ENCODE measurements at places on chromosomes 1 and 21.

GRCh38 chr1:11845641-11846335 lies 1.8 kb downstream of the NPPA start:
- no peak for DNase-seq

DNA sequence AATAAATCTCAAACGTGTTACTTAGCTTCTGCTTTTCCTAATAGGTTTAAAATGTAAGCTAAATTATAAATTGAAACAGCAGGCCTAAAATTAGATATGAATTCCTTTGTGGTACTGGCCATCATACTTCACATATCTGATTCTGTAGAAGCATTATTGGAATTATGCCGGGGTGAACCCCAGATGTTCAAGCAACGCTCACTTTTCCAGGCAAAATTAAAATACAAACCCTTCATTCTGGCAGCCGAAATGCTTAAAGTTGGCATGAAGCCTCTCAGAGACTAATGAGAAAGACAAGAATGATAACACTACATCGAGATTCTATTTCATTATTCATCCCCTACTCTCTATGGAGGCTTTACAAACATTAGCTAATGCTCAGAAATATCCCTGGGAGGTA lies 1352.7 kb upstream of the ADGRL2 start:
- DNase-seq: no peak

- DNase-seq: no peak
Measured at GRCh38 chr1:247494767-247495166, 36.9 kb upstream of the OR2B11 start.

- DNase-seq: no peak
Measured at GRCh38 chr1:16402742-16403141, 34.5 kb downstream of the SPATA21 start.

- DNase-seq: no peak
Measured at GRCh38 chr1:81525085-81525484, 275.6 kb upstream of the ADGRL2 start.

GRCh38 chr1:214216021-214216420 lies 64.9 kb upstream of the SMYD2 start:
- no peak for DNase-seq

GRCh38 chr1:4207842-4208692 lies 308.0 kb upstream of the C1orf174 start:
- DNase-seq: no peak

GRCh38 chr1:160951443-160952128 lies 3.0 kb downstream of the ITLN2 start:
- peak; percentile 71 for DNase-seq

DNA sequence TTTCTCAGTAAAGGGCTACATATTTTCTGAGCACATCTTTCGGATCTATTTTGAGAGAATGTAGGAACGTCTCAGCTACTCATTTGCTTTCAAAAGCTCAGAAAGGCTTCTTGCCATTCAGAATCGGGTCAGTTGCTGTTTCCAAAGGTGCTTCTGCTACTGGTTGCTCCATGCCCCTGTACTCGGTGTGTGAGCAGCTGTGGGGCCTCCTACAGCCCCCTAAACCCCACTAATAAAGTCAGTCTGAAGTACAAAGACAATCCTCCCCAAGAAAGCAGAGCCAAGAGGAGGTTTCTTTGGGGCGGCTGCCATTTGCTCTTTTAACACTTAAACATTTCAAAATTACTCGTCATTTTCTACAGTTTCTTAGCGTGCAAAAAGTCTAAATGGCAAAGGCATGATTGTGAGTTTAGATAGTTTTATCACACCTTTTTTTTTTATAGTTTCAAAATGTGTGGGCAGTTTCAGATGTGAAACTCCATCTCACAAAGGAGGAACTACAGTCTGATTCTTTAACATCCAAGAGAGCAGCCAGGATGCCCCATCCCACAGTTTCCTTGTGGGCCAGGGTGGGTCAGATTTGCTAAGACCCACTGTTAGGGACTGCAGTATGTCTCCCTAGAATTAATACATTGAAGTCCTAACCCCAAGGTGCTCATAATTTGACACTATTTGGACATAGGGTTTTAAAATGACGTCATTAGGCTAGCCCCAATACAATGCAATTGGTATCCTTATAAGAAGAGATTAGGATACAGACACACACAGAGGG lies 4.1 kb downstream of the RUNX1 start:
- peak; percentile 28 for DNase-seq

GRCh38 chr1:11422686-11423085 lies 56.3 kb upstream of the DISP3 start:
- DNase-seq: no peak

GRCh38 chr1:30748699-30749401 lies 8.7 kb downstream of the LAPTM5 start:
- DNase-seq: peak; percentile 43

- DNase-seq: no peak
Measured at GRCh38 chr1:204455063-204455830, 39.4 kb downstream of the PIK3C2B start.

DNA sequence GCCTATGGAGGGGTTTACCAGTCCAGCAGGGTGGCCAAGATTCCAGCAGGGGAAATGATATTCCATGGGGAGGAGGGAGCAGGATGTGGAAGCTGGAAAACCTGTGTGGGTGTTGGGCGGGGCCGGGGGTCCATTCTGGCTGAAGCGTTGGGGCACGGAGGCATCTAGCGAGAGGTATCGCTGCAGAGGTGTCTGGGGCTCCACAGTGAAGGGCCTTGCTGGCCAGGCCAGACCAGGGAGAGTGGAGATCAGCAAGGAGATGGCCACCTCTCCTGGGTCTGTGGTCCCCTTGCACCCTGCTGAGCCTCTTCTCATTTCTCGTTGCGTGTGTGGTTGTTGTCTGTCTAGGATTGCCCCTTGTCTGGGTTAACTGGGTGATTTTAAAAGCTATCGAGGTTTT lies 6.2 kb downstream of the COQ8A start:
- no peak for DNase-seq

GRCh38 chr1:113652771-113653170 lies 106.5 kb downstream of the PHTF1 start:
- no peak for DNase-seq

DNA sequence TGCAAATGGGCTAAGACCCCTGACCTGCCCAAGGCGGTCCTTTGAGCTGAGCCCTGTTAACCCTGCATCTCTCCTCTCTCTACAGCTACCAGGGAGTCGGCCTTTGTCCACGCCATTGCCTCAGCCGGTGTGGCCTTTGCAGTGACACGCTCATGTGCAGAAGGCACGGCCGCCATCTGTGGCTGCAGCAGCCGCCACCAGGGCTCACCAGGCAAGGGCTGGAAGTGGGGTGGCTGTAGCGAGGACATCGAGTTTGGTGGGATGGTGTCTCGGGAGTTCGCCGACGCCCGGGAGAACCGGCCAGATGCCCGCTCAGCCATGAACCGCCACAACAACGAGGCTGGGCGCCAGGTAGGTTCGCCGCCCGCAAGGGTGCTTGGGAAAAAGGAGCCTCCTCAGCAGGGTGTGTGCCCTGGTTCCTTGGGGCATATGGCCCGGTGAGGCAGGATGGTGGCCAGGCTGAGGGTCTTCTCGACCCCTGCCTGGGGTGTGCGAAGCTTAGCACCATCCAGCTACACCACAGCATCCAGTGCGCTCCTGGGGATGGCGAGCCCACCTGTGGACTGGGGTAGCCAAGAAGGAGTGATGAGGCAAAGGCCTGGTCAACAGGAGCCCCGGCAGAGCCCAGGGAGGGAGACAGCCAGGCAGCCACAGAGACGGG lies 31.8 kb upstream of the ARF1 start:
- no peak for DNase-seq

GRCh38 chr1:184870319-184870718 lies 104.0 kb downstream of the NIBAN1 start:
- peak; percentile 70 for DNase-seq

DNA sequence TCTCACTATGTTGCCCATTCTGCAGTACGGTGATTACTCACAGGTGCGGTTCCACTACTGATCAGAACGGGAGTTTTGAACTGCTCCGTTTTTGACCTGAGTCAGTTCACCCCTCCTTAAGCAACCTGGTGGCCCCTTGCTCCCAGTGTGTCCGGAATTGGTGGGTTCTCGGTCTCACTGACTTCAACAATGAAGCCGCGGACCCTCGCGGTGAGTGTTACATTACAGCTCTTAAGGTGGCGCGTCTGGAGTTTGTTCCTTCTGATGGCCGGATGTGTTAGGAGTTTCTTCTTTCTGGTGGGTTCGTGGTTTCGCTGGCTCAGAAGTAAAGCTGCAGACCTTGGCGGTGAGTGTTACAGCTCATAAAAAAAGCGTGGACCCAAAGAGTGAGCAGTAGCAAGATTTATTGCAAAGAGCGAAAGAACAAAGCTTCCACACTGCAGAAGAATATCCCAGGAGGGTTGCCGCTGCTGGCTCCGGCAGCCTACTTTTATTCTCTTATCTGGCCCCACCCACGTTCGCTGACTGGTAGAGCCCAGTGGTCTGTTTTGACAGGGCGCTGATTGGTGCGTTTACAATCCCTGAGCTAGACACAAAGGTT lies 17.6 kb upstream of the PARP1 start:
- peak; percentile 40 for DNase-seq

GRCh38 chr1:53576381-53576801 lies 117.2 kb downstream of the DMRTB1 start:
- DNase-seq: no peak

GRCh38 chr1:228136901-228137300 lies 3.2 kb upstream of the GUK1 start:
- DNase-seq: no peak

- DNase-seq: no peak
Measured at GRCh38 chr1:15882665-15883064, 35.2 kb downstream of the SPEN start.

GRCh38 chr1:55582084-55582483 lies 366.9 kb upstream of the USP24 start:
- no peak for DNase-seq

- no peak for DNase-seq
Measured at GRCh38 chr1:212225871-212226302, 59.3 kb upstream of the PPP2R5A start.

DNA sequence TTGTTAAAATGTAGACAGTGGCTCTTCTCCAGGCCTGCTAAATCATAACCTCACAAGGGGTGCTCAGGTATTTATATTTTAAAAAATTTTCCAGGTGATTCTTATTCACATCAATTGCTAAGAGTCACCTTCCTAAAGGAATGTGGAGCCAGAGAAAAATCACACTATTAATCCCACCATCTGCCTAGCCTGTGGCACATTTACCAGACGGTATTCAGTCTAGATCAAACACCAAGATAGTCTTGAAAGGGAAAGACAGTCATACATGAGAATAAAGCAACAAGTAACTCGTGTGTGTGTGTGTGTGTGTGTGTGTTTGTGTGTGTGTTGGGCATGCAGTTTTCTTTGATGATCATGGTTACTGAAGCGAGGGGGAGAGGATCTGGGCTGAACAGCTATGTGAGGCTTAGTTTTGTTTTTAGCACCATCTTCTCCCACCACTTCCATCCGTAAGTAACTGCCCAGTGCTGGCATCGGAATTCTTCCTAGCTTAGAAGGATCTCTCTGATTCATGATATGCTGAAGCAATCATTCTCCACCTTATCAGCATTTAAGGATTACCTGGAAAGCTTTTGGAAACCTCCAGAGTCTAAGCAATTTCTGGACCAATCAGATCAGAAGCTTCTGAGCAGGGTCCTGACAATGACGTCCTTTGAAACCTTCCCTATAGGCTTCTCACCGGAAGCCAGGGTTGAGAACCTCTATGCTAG lies 2.4 kb upstream of the DPT start:
- DNase-seq: no peak

GRCh38 chr1:207823880-207824566 lies 72.2 kb downstream of the CD46 start:
- peak; percentile 78 for DNase-seq

DNA sequence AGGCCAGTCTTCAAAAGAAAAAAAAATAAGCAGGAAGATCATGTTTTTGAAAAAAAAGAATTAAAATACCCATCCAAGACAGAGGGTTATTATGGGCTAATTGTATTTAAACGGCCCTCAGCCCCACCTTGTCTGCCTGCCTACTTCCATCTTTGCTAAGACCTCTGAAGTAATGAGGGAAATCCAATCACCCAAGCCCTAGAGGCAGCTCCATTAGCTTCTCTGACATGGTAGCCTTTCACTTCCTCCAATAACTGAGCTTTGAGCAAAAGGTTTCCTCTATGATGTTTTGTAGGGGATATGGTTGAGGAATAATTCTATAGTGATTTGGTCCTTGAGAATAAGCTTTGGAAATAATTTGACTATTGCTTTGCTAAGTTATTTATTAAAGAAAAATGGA lies 178.2 kb upstream of the SGIP1 start:
- DNase-seq: no peak

DNA sequence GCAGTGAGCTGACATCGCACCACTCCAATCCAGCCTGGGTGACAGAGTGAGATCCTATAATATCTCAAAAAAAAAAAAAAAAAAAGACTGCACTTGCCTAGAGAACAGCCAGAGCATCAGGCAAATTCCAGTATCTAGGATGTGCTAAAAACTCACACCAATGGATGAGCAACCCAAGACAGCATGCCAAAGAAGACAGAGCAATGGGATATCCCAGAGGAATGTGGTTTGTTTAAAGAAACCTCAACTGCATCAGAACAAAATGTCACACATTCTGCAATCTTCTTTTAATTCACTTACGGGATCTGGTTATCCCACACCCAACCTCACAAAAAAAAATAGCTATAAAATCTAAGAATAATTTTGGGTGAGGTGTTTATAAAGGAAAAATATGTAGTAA lies 7.3 kb downstream of the KCNH1 start:
- no peak for DNase-seq

DNA sequence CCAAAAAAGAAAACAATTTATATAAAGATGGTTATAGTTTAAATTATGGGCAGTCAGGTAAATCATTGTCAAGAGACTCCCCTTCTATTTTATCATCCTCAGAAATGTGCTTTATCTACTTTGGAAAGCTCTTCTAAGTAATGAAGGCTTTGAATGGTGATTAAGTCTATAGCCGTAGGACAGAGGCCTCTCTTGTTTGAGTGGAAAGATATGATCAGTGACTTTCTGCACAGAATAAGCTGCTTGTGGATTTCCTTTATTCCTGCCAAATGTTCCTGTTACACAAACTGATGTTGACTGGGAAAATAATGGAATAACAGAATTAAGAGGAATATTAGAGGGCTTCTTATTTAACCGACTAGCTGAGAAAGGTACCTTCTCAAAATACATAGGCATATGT lies 174.6 kb upstream of the IVNS1ABP start:
- no peak for DNase-seq

- peak; percentile 41 for DNase-seq
Measured at GRCh38 chr1:154353460-154353904, 28.2 kb downstream of the ATP8B2 start.

DNA sequence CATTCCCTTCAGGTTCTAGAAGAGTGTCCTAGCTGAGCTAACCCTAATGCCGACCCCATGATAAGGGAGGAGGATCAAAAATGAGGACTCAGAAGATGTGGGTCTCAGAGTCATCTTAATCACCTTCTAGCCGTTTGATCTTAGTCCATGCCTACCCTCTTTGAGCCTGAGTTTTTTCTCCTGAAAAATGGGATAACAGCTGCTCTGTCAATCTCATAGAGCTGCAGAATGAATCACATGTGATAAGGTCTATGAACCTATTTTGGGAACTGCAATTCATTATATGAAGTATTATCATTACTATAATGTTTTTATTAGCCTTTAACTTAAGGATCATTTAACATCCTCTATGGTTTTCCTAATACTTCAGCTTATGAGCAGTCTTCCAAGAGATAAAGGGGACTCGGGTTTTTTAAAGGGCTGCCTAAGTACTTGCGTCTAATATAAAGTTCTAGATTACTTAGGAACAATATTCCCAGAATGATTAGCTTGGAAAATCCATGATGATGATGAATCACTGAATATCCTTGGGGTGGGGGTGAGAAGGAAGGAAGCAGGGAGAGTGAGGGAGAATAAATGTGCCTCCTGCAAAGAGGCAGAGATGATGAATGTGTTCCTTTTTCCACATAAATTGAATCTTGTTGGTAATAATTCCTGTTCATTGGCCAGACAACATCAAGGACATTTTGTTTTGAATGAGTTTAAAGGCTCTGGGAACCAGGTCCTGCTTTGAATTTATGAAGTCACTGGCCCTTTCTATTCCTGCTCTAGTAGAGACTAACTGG lies 66.8 kb downstream of the COLGALT2 start:
- DNase-seq: no peak
